ENCODE measurements at places on chromosomes 13 and 19.

DNA sequence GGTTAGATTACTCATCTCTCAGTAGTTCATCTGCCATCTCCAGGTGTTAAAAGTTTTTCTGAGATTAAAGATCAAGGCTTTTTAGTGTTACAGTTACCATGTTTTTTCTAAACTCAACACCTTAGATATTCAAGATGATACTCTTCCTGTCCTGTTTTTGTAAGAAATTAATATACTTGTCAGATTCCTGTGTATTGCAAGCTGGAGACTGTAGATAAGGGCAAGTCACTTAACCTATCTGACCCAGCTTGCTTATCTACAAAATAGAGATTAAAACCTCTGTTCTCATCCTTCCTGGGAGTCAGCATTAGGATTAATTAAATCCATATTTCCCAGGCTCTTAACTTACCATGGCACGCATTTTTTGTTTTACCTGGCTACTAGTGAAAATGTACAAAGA, 25.2 kb downstream of the SUGT1 start:
- DNase-seq: no peak
- H3K4me1 ChIP-seq: no peaks in the 10 kb centered on the region
- H3K4me3 ChIP-seq: no peak overlapping the region
- H3K27me3 ChIP-seq: no peaks in the 10 kb centered on the region
- no peak overlapping the region for H3K27ac ChIP-seq
- peaks cover 68% of the 10 kb centered on the region for H3K36me3 ChIP-seq

DNA sequence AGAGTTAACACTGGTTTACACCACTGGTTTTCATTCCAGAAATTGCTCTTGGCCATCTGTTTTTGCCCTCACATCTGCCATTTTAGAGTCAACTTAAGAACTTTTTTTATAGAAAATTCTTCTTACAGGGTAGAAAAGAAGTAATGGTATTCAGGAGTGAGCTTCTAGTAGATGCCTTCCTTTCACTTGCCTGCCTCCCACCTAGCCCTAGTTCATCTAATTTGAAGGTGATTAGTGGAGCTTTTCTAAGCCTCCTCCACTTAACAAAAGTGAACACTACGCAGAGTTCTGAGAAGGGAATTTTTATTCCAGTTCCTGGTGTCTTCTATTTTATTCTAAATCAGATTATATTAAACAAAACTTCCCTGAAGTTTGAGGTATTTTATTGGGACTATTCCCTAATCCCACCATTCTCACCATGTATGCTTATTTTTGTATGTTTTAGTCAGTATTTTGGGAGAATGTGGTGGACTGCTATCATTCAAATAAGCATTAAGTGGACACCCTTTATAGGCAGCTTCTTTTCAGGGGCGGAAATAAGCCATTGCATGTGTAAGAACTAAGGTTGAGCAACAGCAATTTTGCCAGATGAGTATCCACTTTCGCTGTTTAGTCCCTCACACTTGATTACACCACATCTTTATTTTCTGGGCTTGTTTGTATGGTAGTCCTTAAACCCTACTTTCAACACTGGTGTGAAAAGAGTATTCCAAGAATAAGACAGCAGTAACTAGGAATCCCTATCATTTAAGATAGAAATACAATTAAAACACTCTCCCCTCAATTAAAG, 156.9 kb downstream of the ENOX1 start:
- no peaks in the 10 kb centered on the region for H3K36me3 ChIP-seq
- no peaks in the 10 kb centered on the region for H3K4me1 ChIP-seq
- no peaks in the 10 kb centered on the region for H3K27me3 ChIP-seq
- no peak overlapping the region for H3K4me3 ChIP-seq

GRCh38 chr13:37910790-37911189, 41.2 kb upstream of the TRPC4 start:
- no peaks in the 10 kb centered on the region for H3K36me3 ChIP-seq
- H3K4me3 ChIP-seq: no peak overlapping the region

DNA sequence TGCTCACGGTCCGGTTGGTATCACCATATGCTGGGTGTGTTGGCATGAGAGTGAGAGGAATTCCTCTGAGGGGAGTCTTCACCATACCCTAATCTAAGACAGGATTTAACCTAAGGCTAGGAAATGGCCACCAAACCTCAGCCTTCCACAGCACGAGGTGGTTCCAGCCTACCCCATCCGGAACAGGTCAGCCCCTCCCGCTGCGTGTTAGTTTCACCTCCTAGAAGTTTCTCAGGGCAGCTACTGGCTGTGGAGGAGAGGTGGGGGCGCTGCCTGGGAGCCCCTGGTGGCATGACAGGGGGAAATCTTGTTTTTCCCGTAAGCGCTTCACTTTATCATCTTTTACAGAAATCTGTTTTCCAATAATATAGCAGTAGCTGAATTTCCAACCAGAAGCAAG, 55.1 kb downstream of the RGCC start:
- no peaks in the 10 kb centered on the region for H3K36me3 ChIP-seq
- DNase-seq: peak; percentile 38
- no peaks in the 10 kb centered on the region for H3K27me3 ChIP-seq
- H3K4me1 ChIP-seq: peaks cover 3% of the 10 kb centered on the region
